ENCODE measurements at places on chromosomes 2 and 18. TPM values are rescaled to one million over a fixed set of nuclear protein-coding genes. Genes with fewer than 3 reads are reported as not detected.

DNA sequence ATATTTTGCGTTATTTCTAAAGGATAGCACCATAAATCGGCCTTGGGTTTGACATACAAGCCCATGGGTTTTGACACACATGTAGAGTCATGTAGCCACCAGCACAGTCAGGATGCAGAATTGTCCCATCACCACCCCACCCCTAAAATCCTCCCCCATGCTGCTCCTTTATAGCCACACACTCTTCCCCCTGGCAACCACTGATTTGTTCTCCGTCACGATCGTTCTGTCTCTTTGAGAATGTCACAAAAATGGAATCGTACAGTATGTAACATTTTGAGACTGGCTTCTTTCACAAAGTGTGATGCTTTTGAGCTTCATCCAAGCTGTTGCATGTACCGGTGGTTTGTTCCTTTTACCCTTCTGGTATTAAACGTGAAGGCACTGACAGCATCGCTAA is 39.1 kb downstream of the CRACDL start:
- DNase-seq: no peak

TBC1D8 gene
- 20.7 TPM for total RNA-seq

GRCh38 chr2:143480601-143481236 is 351.5 kb downstream of the ARHGAP15 start:
- DNase-seq: peak; percentile 65

GALNT14 gene
- 2.0 TPM for total RNA-seq

- no peak for DNase-seq
Observed at GRCh38 chr2:224272237-224272910, 129.5 kb downstream of the FAM124B start.

UGT1A3 gene
- not detected for total RNA-seq

- no peak for DNase-seq
Observed at GRCh38 chr2:183207110-183207509, 82.9 kb downstream of the NUP35 start.
